HT-29 (cell line): ENCODE measurements at places on chromosomes 5 and 9.

DNA sequence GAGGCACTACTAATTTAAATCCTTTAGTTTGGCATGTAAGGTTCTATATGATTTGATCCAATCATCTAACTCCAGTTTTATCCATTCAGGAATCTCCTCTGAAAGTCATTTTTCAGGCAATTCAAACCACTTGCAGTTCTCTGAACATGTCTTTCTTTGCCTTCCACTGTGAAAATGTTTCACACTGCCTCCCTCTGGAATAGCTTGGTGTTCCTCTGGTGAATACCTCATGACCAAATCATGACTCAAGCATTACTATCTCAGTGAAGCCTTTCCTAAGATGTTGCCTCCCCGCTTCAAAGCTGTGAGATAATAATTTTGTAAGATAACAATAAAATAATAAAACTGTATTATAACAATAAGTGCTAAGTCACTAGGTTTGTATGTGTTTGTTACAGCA, 981.1 kb downstream of the DTWD2 start:
- no peak for DNase-seq

DNA sequence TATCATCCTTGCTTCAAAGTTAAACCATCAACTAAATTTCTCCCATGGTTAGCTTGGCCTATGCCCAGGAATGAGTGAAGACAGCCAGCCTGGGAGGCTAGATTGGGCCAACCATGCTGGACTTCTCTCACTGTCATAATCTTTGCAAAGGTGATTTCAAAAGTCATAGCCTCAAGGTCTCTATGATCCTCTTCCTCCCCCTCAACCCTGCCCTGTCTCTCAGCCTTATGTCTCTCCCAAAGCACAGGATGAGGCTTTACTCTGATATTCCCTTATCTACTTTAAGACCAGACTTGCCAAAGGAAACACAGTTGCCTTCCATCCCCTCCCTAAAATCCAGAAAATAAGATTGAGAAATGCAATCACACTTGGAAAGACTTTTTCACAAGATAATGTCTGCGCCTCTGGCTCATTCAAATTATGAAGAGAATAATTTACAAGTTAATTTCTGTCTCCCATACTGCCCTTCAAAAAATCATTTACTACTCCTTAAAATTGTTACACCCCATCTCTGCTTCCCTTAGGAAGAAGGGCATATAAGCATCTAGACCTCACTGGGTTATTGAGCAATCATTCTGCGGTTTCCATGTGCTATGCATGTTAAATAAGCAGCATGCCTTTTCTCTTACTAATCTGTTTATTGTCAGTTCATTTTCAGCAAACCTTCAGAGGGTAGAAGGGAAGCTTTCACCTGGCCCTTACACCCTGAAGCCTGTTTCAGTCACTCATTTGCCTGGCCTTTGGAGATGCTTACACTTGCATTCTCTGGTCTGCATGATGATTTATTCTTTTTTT, 113.8 kb upstream of the ANKRD55 start:
- peak; percentile 81 for DNase-seq

DNA sequence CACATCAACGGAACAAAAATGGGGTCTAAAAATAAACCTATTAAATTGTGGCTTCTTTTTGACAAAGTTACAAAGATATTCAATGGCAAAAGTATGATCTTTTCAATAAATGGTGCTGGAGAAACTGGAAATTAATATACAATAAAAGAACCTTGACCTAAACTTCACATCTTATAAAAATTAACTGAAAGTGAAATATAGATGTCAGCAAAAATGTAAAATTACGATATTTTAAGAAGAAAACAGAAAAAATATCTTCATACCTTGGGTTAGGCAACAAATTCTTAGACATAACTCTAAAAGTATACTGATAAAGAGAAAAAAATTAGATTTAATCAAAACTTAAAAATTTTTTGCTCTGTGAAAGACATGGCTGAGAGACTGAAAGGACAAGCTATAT, 1909.5 kb upstream of the CDH9 start:
- no peak for DNase-seq

DNA sequence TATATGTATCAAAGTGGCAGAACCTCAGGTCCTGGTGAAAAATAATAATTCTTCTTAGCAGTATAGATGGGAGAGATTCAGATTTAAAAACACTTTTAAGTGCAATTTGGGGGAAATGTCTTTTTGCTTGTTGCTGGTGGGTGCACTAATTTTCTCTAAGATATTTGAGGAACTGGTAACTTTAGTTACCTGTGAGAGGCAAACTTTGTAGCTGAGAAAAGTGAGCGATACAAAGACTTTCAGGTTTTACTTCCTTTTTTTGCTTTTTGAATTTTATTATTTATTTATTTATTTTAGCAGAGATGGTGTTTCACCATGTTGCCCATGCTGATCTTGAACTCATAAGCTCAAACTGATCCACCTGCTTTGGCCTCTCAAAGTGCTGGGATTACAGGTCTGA, 303.1 kb upstream of the PTGER4 start:
- no peak for DNase-seq

DNA sequence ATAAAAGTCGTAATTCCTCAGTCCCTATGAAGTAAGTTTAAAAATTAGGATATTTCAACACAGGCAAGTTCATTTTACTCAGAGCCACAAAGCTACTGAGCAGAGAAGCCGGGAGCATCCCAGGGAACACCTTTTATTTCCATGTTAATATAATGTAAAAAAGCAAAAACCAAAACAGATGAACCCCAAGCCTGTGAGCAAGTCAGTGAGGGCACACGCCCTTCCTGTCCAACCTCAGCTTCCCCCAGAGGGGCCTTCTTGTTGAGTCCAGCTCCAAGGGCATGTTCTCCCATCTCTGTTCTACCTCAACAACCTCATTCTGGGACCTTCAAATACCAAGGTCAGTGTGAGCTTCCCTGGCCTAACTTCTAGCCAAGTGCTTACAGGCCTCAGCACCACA, 24.8 kb downstream of the NSUN2 start:
- no peak for DNase-seq

DNA sequence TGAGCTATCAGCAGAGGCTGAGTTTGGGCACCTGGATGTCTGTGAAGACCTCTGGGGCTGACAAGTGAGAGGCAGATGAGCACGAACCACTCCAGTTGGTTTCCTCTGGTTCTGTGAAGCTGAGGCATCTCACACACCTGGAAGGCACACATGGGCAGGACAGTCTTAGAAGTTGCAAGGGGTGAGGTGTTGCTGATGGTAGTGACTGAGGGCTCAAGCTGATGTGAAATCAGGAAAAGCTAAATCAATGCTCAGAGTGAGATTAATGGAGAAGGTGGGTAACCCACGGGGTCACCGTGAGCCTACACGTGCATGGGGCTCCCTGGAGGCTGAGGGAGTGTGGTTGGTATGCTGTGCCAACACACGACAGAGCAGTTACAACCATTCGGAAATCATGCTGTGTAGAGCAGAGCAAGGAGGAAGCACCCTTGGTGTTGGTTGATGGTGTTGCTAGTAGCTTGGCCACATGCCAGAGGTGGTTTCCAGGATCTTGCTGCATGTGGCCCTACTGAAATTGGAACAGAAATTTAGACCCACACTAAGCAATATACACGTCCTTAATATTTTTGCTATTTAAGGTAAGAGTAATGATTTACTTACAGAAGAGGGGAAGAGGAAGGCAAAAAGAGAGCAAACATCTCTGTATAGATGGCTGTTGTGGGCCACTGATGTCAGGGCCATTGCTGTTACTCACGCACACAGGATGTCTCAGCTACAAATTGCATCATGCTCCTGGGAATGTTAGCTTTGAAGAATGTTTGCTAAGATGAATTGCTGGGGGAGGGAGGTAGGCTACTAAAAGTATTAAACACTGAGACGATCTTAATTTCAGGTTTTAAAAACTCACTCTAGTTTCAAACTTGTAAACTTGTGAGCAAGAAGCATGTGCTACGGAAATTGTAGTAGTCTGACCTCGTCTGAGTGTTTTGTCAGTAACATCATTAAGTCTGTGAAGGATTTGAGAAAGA, 170.5 kb downstream of the ARHGEF28 start:
- no peak for DNase-seq

DNA sequence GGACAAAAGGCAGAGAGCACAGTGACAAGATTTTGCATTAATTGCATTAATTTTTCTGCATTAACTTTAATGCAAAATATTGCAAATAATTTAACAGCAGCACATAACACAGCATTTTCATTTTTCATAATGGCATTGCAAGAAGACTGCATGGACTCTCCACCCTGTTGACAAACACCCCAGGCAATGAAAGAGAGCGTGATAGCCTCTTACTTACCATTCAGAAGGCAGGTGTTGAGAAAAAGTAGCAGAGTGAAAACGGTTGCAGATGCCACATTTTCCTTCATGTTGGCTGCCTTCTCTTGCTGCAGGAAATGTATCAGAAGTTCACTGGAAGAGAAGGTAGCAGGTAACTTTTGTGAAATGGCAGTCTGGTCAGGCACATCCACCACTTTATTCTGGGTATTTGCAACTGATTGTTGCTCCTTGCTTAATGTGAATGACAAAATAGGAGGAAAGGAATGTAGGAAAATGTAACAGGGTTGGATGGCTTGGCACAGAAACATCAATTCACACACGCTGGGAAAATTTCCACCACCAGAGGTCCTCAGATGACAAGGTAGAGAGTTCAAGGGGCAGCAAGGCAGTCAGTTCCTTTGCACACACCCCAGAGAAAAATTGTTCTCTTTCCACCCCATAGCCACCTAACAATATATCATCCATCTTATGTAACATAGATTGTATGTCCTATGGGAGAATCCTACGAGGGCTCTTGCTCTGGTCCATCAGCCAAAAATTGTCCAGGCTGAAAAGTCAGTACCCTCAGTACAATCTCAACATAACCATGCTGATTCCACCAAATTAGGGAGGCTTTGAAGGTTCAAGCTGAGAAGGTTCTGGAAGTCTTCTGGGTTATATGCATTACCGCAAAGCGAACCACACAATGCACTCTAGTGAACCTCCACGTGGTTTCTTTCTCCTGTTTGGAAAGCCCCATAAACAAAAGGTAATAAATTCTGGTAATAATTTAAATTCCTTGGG, 41.9 kb upstream of the AGXT2 start:
- DNase-seq, result peak; percentile 94

DNA sequence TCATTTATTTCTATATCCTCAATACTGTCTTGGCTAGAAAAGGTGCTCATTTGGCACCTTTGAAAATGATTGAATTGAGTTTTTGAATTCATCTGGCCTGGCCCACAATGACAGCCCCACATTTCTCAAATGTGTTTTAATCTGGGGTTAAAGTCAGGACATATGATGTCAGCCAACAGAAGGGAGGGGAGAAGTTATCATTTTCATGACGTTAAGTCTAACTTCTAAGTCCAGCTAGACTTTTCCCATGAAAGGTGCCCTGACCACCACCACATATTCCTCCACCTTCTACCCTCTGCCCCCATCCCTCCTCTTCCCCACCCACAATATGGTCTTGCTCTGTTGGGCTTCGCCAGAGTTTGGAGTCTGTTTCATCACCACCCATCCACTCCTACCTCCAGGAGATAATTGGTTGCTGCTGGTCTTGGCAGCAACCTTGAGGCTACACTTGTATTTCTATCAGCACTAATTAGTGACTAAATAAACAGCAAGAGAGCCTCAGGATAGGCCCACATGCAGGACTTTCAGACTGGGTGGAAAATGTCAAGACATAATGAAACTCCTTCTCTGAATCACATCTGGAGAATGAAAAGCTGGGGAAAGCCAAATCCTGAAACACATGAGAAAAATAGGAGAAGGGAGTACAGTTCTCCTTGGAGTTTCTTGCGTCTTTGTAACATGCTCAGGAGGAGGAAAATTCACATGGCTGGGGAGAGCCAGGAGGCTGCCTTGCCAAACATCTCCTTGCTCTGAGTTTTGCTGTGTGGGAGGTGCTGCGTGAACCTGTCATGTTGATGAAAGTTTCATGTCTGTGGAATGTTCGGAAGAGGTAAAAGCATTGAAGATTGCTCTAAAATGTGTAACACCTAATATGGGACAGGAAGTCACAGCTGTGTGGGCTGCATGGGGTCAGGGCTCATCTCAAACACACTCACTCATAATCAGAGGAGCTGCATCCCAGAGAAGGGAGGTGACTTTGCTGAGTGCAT, 544.7 kb upstream of the KLF4 start:
- DNase-seq, result no peak

- no peak for DNase-seq
These were observed 28.7 kb downstream of the LARP1 start for GRCh38 chr5:154783774-154784460.

DNA sequence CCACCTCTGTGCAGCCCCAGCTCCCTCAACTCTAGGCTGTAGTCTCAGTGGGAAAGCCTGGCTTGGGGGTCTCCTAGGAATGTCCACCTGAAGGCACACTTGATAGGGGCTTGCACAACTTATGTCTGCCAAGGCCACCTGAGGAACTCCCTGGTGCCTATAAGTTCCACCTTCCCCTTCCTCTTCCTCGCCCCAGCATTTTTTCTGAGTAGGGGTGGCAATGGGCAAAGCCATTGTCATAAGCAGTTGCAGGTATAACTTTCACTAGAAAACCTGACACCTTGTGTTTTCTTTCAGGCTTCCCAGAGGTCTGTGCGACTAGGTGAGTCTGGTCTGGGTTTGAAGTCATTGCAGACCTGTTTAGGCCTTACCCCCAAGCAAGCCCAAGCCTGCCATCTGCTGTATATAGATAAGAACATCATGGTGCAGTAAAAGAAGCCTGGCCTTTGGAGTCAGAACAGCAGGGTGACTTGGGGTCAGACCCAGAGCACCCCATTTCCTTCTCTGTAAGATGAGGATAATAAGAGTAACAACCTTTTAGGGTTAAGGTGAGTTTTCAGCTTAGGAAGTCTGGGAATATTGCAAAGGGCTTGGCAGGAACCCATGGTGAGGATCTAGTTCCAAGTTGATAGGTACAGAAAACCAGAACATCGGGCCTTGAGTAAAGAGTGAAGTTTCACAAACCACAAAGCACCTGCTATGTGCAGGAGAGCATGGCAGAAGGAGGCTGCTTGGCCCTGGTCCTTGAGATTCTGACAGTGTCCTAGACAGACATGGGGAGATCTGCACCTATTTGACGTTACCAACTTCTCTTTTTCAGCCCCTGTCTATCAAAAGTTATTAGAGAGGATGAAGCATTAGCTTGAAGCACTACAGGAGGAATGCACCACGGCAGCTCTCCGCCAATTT, 33.8 kb downstream of the TGFBI start:
- DNase-seq, result peak; percentile 81

- peak; percentile 85 for DNase-seq
These were observed 132.5 kb upstream of the HAND1 start for GRCh38 chr5:154610321-154611154.

DNA sequence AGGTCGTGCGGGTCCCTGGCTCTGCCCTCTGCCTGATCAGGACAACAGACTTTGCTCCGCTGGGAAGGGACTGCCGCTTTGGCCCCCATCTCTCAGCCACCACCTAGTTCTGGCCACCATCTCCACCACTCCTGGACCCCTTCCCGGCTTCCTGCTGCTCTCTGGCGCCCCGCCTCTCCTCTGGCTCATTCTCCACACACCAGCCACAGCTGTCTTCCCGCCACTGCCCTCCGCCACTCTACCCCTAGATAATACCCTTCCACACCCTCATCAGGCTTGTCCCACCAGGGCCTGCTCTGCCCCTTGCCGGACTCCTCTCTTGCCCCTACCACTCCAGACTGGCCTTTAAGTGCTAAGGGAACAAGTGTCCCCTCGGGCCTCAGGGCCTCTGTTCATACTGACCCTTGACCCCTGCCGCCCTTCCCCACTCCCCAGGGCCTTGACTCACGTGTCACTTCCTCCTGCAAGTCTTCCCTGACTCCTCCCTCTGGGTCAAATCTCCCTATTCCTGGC, 3.0 kb upstream of the CDX1 start:
- DNase-seq, result no peak
